ENCODE measurements at places on chromosomes 12 and 14.

DNA sequence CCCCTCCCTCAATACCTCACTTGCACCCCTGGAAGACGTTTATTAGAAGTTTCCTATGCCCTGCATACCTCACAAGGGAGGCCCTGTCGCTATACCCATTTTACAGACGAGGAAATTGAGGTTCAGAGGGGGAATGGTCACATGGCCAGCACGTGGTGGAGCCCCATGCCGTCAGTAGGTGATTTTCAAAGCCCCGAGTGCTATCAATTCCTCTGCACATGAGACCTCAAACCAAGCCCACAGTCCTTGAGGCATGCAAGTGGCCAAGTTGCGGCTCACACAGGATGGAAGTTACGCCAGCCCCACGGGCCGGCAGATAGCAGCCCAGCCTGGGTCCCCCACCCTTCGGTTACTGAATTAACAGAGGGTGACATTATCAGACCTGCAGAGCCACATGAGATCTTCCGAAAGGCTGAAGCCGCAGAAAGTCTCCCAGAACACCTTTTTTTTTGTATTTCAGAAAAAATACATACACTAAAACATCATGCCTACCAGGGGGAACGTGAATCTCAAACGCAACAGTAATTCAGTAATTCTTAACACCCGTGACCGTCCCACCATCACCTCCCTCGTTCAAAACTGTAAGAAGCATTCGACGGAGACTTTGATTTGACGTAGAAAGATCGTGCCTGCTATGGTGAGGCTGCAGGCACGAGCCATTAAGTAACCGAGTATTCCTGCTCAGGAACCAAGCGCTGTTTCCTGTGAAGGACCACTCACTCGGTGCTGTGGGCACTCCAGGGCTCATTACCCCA lies 129.0 kb downstream of the RFLNA start:
- DNase-seq: no peak

GRCh38 chr12:122127839-122128238 lies 46.2 kb downstream of the IL31 start:
- DNase-seq: no peak

GRCh38 chr14:20998139-20998538 lies 954 bp upstream of the SLC39A2 start:
- no peak for DNase-seq

DNA sequence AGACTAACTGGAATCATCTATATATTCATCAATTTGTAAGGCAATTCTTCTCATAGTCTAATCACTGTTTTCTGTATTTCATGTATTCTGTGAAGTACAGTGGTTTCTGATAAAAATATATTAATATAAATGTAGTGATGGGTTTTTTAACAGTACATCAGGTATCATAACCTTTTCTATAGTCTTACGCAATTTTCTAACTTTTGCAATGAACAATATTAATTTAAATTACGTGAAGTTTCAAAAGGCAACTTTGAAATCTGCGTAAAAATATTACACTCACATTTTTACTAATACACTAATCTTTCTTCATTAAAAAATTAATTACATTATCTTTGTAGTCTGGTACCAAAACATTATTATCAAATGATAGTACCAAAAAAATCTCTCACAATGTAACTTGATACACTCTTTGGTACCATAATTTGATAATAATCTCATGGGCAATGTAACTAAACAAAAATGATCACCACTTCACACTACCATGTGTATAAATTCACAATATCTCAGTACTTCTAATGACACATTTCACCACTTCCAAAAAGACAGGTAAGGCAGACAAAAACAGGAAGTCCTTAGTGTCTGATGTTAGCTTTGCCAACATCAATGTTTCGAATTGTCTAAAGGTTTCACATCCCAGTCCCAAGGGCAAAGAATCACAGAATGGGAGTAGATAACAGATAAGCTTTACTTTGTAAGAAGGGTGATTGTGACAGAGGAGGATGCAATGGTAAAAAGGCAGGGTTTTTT lies 8.7 kb downstream of the DNAI7 start:
- DNase-seq: no peak

DNA sequence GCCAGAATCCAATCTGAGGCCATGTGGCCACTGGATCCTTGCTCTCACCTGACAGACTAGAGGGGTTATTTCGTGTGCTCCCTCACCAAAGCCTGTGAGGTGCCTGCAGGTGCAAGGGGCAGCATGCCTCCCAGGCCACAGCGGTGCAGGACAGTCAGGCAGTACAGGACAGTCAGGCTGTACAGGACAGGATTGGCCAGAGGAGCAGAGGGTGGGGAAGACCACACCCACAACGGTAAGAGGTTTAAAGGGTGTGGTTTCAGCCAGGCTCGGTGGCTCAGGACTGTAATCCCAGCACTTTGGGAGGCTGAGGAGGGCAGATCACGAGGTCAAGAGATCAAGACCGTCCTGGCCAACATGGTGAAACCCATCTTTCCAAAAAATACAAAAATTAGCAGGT lies 3.1 kb upstream of the BRF1 start:
- no peak for DNase-seq

GRCh38 chr12:2618291-2618995 lies 176.3 kb upstream of the FKBP4 start:
- no peak for DNase-seq

GRCh38 chr12:92400006-92400405 lies 254.4 kb upstream of the BTG1 start:
- no peak for DNase-seq

GRCh38 chr12:64792128-64792527 lies 32.3 kb upstream of the TBC1D30 start:
- DNase-seq: no peak

GRCh38 chr12:5439371-5439771 lies 7.5 kb downstream of the NTF3 start:
- DNase-seq: no peak

- DNase-seq: no peak
Measured at GRCh38 chr12:100699209-100699608, 95.4 kb upstream of the ANO4 start.

- DNase-seq: no peak
Measured at GRCh38 chr12:119068129-119068856, 87.0 kb downstream of the SRRM4 start.

GRCh38 chr14:23118506-23119362 lies at the start of gene CEBPE:
Gene CEBPE (minus strand): TSS chr14:23119255. CDS start chr14:23119091, 164 bp downstream.
- DNase-seq: no peak

DNA sequence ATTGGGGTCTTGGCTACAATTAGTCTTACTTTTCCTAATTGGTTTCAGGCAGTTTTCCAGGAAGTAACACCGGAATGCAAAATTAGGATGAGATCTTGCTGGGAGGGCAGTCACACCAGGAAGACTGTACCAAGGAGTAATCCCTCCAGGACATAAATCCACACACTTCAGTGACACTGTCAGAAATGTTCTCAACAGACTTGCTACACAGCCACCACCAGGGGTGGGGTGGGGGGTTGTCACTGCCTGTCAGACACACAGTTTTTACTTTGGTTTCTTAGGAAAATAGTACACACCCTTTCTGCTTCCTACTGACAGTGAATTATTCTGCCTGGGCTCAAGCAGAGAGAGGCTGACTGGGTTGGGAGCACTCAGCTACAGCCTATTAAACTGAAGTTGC lies 102.9 kb upstream of the CCDC196 start:
- DNase-seq: no peak

DNA sequence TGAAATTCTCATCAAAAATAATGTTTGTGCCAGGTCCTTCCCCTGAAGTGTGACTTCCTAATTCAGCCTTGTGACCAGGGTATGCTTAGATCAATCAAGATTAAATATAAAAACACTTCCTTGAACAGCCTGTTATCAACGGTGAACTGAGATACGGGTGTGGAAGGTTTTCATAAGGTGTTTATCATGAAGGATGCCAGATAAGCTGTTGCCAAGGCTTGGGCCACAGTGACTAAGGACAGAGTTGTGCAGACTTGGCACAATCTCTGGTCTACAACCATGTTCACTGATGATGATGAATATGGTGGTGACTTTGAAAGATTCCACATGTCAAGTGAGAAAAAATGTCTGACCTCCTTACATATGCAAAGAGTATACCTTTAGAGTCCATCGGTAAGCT lies 51.3 kb upstream of the LIN7A start:
- DNase-seq: no peak

DNA sequence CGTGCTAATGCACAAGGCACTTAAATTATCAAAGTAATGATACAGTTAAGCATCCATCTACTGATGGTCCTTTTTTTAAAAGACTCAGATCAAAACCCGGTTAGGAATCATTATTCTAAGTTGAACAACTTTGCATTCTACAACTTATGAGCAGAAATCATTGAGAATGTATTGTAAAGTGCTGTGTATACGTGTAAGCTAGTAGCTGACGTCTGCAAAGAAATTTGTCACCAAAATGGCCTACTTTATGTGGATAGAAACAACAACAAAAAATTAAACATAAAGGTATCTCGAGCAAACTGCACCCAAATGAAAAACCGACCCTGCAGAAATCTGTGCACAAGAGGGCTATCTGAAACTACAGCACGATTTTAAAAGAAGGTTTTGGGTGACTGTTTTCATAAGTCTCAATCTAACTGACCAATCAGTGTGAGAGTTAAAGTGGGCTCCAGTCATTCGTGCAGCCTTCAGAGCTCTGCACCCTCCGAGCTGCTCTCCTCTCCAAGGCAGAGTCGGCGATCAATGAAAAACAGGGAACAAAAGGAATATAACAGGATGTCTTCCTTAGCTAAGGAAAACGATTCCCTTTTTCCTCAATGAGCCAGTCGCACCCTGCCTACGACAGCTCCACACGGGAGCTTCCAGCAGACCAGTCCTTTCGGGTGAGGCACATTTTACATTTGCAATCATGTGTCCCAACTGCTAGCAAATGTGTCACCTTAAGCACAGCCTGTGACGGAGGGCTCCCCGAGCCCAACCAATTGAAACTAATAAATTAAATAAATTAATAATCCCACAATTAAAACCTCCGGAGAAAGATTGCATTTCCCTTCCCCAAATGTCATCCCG lies 200.7 kb upstream of the FOXN3 start:
- DNase-seq: no peak

DNA sequence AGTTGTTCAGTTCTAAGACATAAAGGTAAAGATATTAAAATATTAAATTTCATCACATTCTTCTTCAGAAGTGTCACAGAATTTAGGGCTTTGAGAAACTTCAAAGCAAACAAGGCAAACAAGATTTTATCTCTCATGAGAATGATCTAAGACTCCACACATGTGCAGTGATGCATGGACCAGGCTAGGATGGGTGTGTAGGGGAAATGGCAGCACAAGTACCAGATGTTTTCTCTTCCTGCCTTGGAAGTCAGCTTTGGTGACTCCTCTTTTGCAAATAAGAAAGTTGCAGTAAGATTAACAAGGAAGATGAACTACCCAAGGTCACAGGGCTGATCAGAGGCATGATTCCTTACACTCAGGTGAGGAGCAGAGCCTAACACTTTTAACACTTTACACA lies 163.8 kb upstream of the LMNTD1 start:
- no peak for DNase-seq

DNA sequence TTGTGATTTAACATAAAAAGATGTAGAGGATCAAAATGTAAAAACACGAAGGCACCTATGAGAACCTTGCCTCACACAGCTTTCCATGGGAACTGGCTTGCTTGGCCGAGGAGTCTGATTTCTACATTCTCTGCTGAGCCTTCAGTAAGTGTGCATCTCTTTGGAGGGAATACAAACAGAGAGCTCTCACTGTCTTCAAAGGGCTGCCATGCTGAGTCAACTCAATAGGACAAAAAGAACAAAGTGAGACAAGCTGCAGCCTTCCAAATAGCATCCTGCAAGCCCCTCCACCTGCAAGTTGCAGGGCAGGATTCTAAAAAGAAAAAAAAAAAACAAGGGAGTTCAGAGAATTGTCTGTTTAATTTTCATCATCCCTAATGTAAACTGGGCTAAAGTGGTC lies 411.9 kb downstream of the NELL2 start:
- DNase-seq: no peak

- no peak for DNase-seq
Measured at GRCh38 chr12:68482014-68482413, 128.7 kb upstream of the RAP1B start.

DNA sequence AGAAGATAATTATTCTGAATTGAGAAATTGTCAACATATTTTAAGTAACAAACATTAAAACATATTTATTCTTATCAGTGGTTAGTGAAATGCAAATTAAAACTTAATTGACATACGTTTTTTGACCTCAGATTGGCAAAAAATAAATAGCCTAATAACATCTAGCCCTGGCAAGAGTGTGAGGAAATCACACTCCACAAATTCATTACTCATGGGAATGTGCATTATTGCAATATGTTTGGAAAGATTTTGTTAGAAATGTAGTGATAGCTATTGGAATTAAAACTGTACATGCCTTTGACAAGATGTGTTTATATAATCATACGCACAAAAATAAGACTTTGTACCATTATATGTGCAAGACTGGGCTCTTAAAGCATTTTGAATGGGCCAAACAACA lies 168.6 kb downstream of the KITLG start:
- no peak for DNase-seq

GRCh38 chr12:81128930-81129554 lies 51.2 kb downstream of the ACSS3 start:
- DNase-seq: no peak

- no peak for DNase-seq
Measured at GRCh38 chr14:62673014-62673755, 372.1 kb downstream of the KCNH5 start.

DNA sequence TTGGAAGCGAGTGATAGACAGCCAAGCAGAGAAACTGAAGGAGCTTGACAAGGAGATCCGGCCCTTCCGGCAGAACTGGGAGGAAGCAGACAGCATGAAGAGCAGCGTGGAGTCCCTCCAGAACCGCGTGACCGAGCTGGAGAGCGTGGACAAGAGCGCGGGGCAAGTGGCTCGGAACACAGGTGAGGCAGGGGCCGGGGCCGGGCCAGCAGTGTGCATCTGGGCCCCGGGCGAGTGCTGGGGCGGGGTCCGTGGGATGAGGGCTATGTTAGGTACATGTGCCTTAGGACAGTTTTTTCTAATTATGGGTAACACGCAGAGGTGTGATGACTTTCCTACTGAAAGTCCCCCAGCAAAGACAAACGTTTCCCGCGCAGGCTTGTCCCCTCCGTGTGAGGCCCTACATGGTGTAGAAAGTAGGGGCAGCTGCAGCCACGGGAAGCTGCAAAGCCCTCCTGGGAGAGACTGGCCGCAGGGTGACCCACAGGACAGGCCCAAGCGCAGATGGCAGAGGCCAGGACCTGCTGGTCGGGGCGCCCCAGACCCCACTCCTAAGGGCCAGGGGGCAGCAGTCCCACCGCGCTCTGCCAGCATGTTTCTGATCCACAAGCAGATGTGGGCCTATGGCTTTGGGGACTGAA lies 19.1 kb upstream of the AMN start:
- DNase-seq: no peak

GRCh38 chr14:74635847-74636246 lies 23.8 kb upstream of the LTBP2 start:
- DNase-seq: no peak

Measured in mesothelial cell of epicardium (in vitro differentiated cells).